ENCODE measurements at places on chromosomes 1 and 21.
A peak's percentile ranks its signal among the peaks of the same experiment; 100 is the strongest.

GRCh38 chr1:154751690-154752089 lies 118.4 kb downstream of the KCNN3 start:
- no peak for DNase-seq

GRCh38 chr1:32885676-32886003 lies 651 bp upstream of the HPCA start:
- DNase-seq = no peak

GRCh38 chr1:227946624-227947385 lies 927 bp downstream of the WNT9A start:
- peak; percentile 27 for DNase-seq

GRCh38 chr1:101119289-101119688 lies 93.7 kb upstream of the DPH5 start:
- no peak for DNase-seq

GRCh38 chr1:232511172-232511571 lies 118.8 kb downstream of the SIPA1L2 start:
- DNase-seq = no peak

DNA sequence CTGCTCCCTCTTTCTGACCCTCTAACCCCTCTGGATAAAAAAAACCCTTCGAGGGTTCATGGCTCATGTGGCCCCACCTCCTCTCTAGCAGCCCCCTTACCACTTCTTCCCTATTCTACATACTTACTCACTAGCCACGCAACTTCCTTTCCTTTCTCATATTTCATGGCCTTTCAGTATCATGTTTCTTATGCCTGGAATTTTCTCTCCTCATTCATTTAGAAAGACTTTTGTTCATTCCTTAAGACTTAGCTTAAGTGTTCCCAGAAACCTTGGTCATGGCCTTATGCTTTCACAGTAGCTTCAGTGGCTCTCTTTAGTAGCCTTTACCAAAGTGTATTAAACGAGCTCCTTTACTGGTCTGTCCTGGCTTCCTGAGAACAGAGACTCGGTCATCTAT lies 6.1 kb downstream of the ACP6 start:
- no peak for DNase-seq

- no peak for DNase-seq
Measured at GRCh38 chr1:241767737-241768136, 80.3 kb upstream of the EXO1 start.

DNA sequence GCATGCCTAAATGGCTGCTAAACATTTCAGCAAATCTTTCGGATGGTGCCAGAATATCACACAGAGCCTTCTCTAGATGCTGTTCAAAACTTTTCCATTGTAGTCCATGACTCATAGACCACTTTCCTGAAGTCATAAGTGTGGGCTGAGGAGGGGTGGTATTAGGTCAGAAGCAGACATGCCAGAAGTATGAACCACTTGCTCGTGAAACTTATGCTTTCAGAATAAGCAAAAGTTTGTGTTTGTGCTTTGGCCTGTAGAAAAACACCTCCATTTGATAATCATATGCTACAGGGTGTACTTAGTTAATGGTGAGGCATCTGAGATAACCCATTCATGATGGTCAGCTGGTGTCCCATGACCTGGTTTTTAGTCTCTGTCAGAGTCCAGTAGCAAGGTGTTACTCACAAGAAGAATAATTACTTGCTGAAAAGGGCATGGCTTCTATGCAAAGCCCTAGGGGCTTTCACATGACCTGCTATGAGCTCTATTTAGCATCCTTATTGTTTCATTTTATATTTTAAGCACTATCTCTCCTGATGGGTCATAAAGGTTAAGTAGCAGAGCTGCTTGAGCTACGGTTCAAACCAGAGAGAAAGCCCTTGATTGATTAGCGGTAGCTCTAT lies 183.1 kb upstream of the IVNS1ABP start:
- DNase-seq = no peak

DNA sequence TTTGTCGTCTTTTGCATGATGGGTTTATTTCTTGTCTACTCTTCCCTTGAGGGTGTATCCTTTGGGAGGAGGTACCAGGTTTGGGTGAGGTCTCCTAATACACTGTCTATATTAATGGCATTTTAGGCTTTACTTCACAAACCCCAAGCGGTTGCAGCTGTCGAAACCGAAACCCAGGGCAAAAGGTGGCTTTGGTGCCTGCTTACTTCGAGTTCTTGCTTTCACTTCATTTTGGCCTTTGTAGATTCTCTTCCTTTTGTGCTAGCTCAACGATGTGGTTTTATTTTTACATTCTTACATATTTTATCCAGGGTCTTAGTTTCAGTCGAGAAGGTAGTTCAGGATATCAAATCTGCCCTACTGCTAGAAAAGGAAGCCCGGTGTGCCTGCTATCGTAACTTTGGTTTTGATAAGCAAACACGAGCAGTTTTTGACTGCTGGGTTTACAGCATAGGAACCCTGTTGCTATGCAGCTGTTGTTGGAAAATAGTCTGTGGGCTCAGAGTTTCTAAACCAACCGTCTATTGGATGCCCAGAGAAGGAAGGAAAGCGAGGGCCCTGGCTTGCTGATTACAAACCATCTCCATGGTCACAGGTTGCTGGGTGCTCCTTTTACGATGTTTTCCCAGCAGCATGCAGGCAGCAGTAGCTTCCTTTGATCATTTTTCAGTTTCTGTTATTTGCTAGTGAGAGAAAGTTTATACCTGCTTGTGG lies 9.8 kb upstream of the TSPAN2 start:
- DNase-seq = no peak

DNA sequence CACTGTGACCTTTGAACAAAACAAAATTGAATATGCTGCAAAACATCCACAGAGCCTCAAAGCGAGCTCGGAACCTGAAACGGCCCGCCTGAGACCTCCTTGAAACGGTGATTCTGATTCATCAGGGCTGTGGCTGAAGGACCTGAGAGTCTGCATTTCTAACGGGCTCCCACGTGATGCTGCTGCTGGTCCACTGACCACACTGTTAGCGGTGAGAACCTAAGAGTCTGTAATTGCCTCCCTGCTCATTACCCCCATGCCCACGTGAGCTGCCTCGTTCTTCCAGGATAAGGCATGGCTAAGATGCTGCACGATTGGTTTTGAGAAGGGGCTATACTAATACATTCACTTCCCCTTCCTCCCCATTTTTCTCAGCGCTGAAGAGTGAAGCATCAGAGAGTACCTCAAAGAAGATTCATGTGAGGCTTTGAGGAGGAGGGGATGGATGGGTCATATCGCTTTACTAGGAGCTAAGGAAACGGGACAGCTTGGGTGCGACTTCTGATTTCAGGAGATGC lies 9.7 kb downstream of the TLR5 start:
- DNase-seq = no peak

DNA sequence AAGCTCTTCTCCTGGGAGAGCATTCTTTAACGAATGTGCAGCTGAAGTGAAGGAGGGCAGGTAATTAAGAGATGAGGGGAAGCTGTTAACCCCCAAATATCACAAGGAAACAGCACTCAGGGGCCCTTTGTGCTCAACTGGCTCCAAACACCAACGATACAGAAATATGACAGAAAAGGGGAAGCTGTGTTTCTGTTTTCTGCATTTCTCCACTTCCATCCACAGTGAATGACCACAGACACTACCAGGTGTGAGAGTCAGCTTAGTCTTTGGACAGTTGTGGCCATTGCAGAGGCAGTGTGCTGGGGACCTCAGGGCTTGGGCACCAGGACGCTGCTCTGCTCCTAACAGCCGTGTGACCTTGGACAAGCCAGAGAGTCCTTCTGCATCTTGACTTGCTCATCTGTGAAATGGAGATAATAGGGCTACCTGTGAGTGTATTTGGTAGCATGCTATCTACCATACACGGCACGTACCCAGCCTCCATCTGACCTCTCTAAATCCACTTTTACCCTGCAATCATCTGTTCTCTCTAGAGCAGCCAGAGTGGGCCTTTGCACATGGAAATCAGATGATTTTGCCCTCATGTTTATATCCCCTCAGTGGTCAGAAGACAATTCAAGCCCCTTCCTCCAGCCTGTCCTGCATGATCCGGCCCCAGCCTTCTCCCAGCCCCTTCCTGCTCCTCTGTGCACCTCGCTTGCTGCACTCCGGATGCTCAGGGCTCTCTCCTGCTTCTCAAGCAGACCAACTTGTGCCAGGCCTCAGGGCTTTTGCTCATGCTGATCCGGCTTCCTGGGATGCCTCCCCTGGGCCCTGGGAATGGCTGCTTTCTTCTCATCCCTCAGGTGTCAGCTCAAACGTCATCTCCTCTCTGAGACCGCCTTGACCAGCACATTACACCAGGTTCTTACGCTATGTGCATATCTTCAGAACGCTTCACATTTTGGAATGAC lies 4.7 kb upstream of the TINAGL1 start:
- DNase-seq = no peak

DNA sequence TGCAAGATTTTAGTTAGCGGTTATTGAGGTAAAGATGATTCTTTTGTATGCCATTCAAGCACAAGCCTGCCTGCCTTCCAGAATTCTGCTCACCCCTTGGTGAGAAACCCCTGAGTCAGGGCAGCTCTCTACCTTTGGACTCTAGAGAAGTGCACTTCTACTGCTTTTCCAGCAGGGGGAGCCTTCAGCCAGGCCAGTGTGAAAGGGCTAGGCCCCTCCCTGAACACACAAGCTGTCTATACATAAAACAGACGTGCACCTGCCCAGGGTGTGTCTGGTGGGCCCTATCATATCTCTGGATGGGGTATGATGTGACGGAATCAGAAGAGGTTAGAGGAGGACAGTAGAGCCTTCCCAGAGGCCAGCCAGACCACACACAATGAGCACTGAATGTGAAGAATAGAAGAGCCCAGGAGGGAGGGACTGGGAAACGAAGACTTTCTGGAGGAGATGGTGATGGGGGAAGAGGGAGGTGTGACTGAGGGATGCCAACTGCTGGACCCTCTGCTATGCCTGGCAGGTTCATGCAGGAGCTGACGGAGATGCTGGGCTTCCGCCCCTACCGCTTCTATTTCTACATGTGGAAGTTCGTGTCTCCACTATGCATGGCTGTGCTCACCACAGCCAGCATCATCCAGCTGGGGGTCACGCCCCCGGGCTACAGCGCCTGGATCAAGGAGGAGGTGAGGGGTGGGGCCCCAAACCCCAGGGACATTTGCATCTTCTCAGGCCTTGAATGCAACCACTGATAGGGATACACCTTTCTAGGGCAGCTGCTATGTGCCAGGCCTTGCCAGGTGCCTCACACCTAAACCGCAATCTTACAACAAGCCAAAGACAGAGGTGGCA lies 13.0 kb upstream of the KCNC4 start:
- DNase-seq = peak; percentile 22

DNA sequence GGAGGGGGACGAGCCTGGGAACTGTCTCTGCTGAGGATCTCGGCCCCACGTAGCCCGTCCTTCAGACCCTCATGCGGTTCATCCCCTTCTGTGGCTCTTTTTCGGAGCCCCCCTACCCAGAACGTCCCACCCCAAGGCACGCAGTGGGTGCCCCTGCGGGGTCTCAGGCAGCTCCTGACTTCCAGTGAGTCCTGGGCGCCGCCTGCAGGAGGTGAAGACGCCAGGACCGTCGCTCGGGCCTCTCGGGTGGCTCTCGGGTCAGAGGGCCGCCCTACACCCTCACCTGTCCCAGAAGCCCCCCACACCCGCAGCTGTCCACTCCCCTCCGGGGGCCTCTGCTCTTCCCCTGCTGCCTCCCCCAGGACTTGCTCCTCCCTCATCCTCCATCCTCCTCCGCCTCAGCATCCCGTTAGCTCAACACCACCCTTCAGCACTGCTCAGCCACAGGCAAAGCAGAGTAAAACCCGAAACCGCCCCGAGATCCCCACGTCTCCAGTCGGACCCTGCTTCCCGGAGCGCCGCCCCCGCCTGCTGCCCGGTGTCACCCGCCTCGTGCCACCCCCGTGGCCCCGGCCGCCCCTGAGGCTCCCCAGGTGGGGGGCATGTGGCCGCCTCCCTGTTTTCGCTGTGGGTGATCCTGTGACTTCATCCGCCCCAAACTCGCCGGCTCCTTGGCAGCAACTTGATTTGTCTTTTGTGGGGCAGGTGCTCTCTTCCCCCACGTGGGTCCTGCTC lies 13.3 kb upstream of the POFUT2 start:
- DNase-seq = no peak

DNA sequence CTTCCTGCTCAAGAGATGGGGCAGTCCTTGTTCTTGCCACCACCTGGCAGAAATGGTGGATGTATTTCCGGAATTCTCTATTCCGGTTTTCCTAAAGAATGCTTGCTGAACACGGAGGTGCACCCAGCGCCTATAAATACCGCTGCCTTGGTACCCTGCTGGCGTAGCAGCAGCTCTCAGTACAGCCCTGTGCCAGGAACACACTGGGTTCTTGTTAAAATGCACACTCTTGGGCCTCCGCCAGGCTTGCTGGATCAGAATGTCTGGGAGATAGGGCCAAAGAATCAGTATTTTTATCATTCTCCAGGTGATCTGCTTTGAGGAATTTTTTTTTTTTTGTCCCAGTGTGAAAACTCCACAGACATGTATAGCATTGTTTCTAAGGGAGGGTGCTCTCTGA lies 54.2 kb downstream of the IGSF5 start:
- DNase-seq = no peak

DNA sequence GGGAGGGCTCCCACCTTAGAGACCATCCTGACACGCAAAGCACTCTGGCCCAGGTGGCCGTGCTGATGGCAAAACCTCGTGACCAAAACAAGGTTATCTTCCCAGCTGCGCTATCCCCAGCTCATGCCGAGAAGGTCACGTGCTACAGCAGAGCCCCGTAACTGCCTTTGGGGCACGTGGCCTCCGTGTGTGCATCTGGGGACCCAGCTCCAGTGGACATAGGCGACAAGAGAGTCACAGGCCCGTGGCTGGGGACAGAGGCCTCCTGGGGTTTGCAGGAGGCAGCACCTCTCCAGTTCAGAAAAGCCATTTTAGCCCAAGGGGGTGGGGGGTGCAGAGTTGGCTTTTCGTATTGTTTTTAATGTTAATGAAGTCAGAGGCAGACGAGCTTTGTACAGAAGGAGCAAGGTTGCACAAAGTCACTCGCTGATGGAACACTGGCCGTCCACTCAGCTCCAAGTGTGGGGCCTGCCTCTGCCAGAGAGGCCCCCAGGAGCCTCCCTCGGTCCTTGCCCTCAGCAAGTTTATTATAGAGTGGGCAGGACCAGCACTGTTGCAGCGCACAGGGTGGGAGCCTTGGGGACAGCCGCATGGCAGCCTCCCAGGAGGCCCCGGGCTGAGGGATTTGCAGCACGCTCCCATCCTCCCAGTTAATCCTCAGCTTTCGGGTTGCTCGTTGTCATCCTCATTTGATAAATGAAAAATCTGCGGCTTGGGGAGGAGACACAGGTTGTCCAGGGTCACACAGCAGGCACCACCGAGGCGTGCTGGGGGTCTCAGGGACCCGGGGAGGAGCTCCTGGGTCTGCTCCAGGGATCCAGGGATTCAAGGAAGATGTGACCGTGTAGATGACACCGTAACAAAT lies 8.0 kb upstream of the PDE9A start:
- no peak for DNase-seq

DNA sequence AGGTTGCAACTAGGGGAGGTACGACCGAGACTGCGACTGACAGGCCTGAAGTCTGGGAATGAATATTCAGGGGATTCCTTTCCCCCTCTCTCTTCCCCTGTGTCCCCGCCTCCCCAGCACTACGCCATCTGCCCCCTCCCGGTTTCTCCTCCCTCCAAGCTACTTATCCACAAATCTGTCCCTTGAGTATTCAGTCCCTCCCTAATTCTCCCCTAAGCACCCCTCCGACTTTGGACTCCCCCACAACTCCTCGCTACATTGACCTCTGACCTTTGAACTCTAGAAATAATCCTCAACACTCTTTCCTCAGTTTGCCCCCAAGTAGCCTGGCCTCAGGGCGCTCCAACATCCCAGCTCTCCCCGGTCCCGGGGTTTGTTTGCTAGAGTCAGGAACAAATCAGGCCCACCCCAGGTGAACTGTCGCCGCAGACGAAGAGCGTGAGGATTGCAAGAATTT lies 393 bp downstream of the LYSMD1 start:
- no peak for DNase-seq

- no peak for DNase-seq
Measured at GRCh38 chr1:185404907-185405568, 88.0 kb upstream of the IVNS1ABP start.
